ENCODE measurements at places on chromosomes 3 and 15. TPM values are rescaled to one million over a fixed set of nuclear protein-coding genes. Genes with fewer than 3 reads are reported as not detected.

Gene EPHA6
- total RNA-seq, result 0.19 TPM

DNA sequence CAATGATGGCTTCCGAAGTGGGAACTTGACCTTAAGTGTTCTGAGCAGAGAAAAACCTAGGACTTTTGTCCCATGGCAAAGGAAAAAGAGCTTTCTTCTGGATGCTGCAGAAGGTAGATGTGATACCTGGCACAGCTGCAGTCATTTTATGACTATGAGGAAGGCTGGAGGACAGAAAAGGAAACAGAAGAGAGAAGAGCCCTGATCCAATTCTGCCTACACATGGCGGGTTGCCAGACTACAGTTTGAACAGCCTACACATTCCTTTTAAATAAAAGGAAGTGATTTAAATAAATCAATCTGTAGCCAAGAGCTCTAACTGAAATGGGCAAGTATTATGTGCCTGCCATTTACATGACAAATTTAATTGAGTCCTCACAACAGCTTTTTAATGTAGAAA lies 43.6 kb upstream of the CHRNB4 start:
- H3K4me3 ChIP-seq, result no peak overlapping the region
- H3K36me3 ChIP-seq, result no peaks in the 10 kb centered on the region
- H3K27ac ChIP-seq, result no peak overlapping the region

DNA sequence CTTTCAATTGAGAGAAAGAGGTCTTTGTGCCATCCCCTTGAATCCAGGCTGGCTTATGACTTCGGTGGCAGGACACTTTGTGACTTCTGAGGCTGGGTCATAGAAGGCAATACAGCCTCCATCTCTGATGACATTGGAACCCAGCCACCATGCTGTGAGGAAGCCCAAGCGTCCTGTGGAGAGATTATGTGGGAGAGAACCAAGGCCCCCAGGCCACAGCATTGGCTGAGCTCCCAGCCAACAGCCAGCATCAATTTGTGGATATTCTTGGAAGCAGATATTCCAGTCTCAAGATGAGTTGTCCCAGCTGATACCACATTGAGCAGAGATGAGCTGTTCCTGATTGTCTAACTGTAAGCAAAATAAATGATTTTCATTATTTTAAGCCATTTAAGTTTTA lies 12.7 kb upstream of the XIRP1 start:
- no peaks in the 10 kb centered on the region for H3K36me3 ChIP-seq
- no peak overlapping the region for H3K27ac ChIP-seq
- H3K27me3 ChIP-seq, result no peaks in the 10 kb centered on the region
- H3K4me1 ChIP-seq, result no peaks in the 10 kb centered on the region

Gene GRM7
- 0.12 TPM for total RNA-seq

GRCh38 chr3:173395073-173395411 lies 2.5 kb upstream of the NLGN1 start:
- peak overlapping the region; percentile 69 for H3K27ac ChIP-seq
- no peak for DNase-seq
- H3K4me3 ChIP-seq, result peak overlapping the region; percentile 63
- H3K27me3 ChIP-seq, result no peaks in the 10 kb centered on the region
- no peaks in the 10 kb centered on the region for H3K36me3 ChIP-seq

DNA sequence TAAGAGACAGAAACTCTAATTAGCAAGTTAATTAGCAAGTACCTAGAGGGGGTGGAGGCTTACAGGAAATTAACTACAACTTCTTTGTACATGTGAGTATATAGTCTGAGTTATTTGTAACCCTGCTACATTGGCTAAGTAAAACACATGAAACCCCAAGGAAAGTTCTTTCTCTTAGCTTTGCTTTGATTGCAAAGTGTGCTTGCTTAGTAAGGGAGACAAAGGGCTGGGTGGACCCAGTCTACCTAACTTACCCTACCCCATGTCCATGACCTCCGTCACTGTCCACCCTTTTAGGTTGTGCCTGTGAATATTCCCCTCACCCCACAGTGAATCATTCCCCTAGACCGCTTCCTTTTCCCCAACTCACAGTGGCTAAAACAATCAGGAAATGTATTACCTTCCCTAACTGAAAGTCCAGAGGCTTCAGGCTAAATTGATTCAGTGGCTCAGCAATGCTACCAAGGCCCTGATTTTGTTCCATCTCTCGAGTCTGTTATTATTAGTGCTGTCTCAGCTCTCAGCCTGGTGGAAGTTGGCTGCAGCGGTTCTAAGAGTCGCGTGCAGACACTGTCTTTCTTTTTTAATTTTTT lies 31.1 kb upstream of the RYR3 start:
- no peaks in the 10 kb centered on the region for H3K4me1 ChIP-seq
- H3K36me3 ChIP-seq, result no peaks in the 10 kb centered on the region
- H3K27me3 ChIP-seq, result no peaks in the 10 kb centered on the region
- DNase-seq, result no peak
- H3K27ac ChIP-seq, result no peak overlapping the region

Gene CNTN4
- total RNA-seq, result 5.9 TPM

- peak overlapping the region; percentile 52 for H3K4me3 ChIP-seq
- no peaks in the 10 kb centered on the region for H3K27me3 ChIP-seq
- no peaks in the 10 kb centered on the region for H3K36me3 ChIP-seq
- H3K27ac ChIP-seq, result peak overlapping the region; percentile 84
- peaks cover 14% of the 10 kb centered on the region for H3K4me1 ChIP-seq
Measured at GRCh38 chr3:48472673-48472922, 26.1 kb downstream of the ATRIP start.

Gene DISP2
- total RNA-seq, result 0.14 TPM

- H3K27ac ChIP-seq, result no peak overlapping the region
- H3K27me3 ChIP-seq, result no peaks in the 10 kb centered on the region
- no peaks in the 10 kb centered on the region for H3K36me3 ChIP-seq
- no peak for DNase-seq
- H3K4me3 ChIP-seq, result no peak overlapping the region
Measured at GRCh38 chr3:133977568-133977967, 52.2 kb downstream of the SLCO2A1 start.

DNA sequence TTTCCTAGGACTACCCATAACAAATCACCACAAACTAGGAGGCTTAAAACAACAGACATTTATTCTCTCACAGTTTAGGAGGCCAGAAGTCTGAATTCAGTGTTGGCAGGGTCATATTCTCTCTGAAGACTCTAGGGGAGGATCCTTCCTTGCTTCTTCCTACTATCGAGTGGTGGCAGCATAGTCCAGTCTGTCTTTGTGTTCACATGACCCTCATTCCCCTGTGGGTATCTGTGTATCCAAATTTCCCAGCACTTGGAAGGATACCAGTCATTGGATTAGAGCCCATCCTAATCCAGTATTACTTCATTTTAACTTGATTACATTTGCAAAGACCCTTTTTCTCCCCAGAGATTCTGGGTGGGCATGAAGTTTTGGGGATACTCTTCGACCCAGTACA lies 63.8 kb downstream of the GMPS start:
- DNase-seq, result no peak
- no peaks in the 10 kb centered on the region for H3K27me3 ChIP-seq
- no peaks in the 10 kb centered on the region for H3K36me3 ChIP-seq
- H3K4me3 ChIP-seq, result no peak overlapping the region
- H3K4me1 ChIP-seq, result no peaks in the 10 kb centered on the region
